GDM1 (cell line): ENCODE measurements at places on chromosomes 12 and 14.

GRCh38 chr12:132559652-132560363 lies 50.6 kb downstream of the LRCOL1 start:
- DNase-seq = peak; percentile 33

DNA sequence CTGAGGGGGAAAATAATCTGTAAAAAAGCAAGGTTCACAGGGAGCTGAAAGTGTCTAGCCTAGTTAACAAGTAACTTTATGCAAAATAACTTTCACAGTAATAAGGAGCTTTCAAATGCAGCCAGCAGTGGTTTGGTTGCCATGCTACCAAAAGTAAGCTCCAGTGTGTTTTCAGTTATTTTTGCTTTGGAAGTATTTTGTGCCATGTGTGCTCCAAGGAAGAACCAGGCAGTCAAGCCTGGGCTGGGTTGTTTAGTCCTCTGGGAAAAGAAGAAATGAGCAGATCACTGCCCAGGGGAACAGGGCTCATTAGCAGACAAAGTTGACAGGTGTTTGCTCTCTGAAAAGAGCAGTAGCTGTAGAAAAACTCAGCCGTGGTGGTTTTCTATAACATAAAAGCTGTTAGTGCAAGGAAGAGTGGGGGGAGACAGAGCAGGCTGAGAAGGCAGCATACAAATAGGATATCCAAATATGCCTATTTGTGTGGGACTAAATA lies 92.8 kb upstream of the TMTC2 start:
- no peak for DNase-seq

GRCh38 chr12:78703820-78704525 lies 160.6 kb upstream of the SYT1 start:
- no peak for DNase-seq

- no peak for DNase-seq
Observed at GRCh38 chr14:91732859-91733477, 1.1 kb upstream of the CATSPERB start.
